ENCODE measurements at places on chromosomes 3 and 15.

GRCh38 chr15:91047545-91048199, 25.3 kb upstream of the VPS33B start:
- DNase-seq = no peak

DNA sequence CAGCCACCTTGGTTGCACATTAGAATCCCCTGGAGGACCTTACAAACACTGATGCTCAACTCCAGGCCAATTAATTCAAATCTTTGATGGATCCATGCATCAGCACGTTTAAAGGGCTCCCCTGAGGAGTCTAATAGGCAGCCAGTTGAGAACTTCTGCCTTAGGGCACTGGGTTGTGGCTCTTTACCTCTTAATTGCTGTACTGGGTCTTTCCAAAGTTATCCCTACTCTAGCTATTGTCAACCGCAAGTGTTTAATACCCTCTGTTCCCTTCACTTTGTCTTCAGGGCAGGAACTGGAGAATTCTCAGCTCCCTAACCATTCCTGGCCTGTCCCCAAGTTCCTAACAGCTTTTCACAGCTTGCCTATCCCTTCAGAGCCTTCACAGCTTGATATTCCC, 15.0 kb upstream of the FAM174B start:
- no peak for DNase-seq

GRCh38 chr15:34279368-34279767, 54.6 kb downstream of the EMC4 start:
- DNase-seq = no peak

- DNase-seq = peak; percentile 7
Observed at GRCh38 chr3:48397767-48398681, 26.0 kb downstream of the FBXW12 start.

- DNase-seq = peak; percentile 90
Observed at GRCh38 chr3:5016211-5017161, 37.2 kb downstream of the BHLHE40 start.

GRCh38 chr3:195612075-195612800, 28.5 kb upstream of the APOD start:
- no peak for DNase-seq

- DNase-seq = no peak
Observed at GRCh38 chr3:38555149-38555840, 59.2 kb downstream of the EXOG start.

DNA sequence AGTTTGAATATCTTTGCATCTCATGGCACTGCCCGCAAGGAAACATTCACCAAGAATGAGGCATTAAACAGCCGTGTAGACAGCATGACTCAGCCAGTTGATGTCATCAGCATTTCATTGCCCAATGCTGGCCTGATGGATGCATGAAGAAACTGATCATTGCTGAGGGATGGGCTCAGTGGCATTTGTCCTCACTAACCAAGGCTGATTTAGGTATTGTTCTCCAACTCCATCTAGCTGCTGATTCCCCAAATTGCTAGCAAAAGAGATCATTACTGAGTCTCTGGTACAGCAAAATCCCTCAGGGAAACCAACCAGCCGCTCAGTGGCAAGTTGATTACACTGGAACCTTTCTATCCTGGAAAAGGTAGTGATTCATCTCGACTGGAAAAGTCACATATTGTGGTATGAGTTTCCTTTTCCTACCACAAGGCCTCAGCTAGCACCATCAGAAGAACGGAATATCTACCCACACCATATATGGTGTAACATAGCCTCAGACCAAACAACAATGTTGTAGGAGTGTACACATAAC, 186.5 kb upstream of the GAP43 start:
- no peak for DNase-seq

DNA sequence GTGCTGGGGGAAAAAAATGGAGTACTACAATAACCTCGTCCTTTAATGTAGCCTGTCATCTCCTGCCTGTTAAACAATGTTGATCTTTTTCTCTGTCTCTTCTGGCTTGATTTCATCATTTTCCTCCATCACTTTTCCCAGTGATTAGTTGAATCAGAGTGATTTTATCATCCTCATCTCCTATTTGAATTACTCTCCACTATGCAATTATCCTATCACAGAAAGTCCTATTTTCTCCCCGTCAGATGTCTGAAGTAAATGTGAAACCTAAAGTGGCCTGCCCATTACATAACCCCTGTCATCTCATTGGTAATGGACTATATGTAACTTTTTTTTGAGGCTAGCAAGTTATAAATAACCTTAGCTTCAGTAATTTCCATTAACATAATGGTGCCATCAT, 201.8 kb downstream of the CACNA2D3 start:
- DNase-seq = no peak

- no peak for DNase-seq
Observed at GRCh38 chr15:88066636-88067330, 189.8 kb downstream of the NTRK3 start.

GRCh38 chr3:67064105-67064504, 66.0 kb downstream of the KBTBD8 start:
- no peak for DNase-seq

DNA sequence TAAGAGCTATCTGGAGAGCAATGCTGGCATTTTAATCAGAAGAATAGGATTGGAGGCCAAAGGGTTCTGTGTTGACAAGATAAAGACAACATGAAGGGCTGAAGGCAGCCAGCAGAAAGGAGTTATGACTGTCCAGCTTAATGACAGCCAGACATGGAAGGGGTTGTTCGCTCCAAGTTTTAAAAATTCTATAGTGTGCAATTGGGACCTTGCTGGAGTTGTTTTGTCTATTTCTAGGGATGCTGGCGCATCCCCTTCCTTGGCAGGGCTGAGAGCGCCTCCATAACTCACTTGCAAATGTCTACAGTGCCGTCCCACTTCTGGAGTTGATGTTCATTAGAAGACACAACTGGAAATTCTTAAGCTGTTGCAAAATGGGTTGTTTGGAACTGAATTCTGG, 200.7 kb downstream of the TLE3 start:
- no peak for DNase-seq

DNA sequence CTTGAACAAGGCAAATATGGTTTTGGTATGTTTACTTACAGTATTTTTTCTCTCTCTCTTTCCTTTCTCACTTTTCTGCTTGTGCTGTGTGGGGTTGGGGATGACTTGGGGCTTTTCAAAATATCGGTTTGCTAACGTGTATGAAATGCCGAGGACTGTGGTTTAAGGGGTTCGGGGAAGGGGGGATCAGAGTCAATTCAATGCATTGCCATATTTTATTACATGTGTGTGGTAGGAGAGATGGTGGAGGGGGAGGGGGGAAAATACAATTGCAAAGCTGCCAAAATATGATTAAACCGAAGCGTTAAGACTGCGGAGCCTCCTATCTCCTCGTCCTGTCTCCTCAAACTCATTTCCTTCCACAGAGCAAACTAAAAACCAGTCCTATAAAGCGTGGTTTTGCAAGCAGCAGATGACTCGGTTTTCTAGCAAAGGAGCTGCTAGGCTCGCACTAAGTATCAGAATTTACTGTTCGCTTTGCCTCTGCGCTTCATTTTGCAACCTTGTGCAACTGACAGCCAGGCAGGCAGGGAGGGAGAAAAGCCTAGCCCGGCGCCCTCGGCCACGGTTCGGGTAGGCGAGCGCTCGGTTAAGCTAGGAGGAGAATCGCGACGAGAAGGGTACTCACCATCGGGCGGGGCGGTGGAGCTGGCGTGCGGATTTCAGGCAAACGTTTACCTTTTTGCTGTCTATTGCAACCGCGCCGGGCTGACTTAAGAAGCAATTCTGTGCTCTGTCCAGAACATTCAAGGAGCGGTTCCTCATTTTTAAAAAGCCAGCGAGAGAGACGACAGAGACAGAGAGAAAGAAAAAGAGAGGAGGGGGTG, 4.0 kb upstream of the NR2F2 start:
- peak; percentile 81 for DNase-seq

DNA sequence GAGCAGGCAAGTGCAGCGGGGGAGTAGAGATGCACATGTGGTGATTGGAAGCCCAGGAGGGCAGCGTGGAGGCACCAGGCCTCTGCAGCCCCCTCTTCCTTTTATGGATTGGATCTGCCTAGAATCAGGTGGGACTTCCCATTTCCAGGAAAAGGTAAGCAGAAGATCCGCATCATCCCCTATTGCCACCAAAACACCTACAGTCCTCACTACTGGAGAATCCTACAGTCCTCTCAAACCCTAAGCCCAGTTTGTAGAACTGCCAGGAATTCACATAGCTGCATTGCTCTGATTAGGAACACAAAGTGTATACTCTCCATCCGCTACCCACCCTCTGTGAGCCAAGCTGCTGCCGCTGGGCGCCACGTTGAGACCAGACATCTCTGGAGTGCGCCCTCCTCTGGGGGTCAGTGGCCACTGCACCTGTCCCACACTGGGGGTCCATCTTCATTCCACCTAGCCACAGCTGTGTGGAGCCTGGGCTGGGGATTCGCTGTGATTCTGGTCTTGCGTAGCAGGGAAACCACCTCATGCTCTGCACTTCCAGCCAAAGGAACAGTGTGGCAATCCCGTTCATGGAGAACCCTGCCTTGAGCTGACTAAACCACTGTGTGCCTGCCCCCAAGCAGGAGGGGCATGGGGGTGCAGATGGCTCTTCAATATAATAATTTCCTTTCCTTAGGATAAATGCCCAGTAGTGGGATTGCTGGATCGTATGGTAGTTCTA, 88.9 kb upstream of the PTX3 start:
- DNase-seq = no peak

DNA sequence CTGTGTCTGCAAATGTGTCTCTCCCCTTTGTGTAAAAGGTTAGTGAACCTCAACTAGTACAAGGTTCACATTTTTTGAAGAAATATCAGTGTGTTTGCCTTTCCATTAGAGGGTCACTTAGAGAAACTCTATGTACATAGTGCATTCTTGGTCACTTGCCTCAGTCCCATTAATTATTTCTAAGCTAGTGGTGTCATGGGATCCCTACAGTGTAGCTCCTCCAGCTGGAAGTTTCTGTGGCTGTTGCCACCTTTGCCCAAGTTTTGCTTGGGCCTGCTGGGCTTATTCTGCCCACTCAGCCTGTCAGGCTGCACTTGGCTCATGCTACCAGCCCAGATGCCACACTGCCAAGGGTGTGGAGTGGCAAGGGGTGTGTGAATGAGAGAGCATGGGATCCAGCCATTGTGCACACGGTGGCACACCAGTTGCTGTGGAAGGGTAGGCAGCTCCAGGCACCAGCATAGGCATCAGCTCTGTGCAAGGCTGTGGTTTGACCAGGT, 161.7 kb downstream of the ARPP21 start:
- DNase-seq = peak; percentile 13

- DNase-seq = no peak
Observed at GRCh38 chr3:50122661-50123391, 32.3 kb upstream of the SEMA3F start.

- DNase-seq = no peak
Observed at GRCh38 chr3:53169045-53169831, 8.2 kb downstream of the PRKCD start.

DNA sequence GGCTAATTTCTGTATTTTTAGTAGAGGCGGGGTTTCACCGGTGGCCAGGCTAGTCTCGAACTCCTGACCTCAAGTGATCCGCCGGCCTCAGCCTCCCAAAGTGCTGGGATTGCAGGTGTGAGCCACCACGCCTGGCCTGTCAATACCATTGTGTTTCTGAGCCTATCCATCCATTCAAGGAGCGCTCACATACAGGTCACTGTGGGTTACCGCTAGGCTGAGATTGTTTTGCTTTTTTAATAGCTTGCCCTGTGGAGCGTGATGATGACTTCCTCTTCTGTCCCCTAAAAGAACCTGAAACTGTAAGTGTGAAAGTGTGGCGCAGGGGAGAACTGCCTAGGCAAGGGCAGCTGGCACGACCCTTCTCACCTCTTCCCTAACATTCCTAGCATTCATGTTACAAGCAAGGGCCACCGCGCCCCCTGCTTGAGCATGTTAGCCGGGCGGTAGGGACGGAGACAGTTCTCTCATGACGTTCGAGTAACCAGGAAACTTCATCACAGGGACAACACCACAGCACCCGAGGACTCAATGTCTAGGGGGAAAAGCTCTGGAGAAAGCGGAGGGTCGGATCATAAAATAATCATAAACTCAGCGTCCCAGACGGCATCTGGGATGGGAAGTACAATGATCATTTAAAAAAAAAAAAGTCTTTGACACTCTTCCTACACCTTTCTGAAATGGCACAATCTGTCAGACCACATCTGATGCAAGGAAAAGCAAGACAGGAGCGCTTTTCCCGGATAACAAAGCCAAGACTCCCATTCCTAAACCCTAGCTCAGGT, 790 bp downstream of the LAMP3 start:
- DNase-seq = no peak

DNA sequence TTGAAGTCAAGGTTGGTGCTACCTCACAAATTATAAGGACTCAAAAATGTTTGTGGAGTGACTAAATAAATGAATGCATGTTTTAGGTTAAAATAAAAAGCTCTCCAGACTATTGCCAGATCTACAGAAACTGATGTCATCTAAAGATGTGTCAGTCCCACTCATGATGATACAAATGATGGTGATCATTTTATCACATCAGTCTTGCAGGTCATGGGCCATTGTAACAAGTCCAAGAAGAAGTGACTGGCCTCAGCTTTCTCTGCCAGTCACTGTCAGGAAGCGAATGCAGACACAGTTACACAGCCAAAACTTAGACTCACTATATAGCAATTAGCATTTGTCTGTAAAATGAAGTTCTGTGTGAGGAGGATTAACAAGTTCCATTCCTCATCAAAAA, 18.5 kb downstream of the ATP8B4 start:
- no peak for DNase-seq
